ENCODE measurements at places on chromosomes 2 and 18. TPM values are rescaled to one million over a fixed set of nuclear protein-coding genes. Genes with fewer than 3 reads are reported as not detected.

The CYS1 gene
- total RNA-seq = 0.30 TPM

The STAT1 gene
- 34.0 TPM for total RNA-seq

The SNX17 gene
- total RNA-seq = 149 TPM

The SKOR2 gene
- total RNA-seq = not detected

The FABP1 gene
- not detected for total RNA-seq

The SLC30A3 gene
- 0.34 TPM for total RNA-seq

The LTBP1 gene
- total RNA-seq = 357 TPM

The SNORC gene
- 1.5 TPM for total RNA-seq

The FOXI3 gene
- not detected for total RNA-seq
